ENCODE measurements at places on chromosomes 2 and 18. TPM values are rescaled to one million over a fixed set of nuclear protein-coding genes. Genes with fewer than 3 reads are reported as not detected.

The KCNJ3 gene
- 0.17 TPM for total RNA-seq

The SFT2D3 gene
- total RNA-seq: 10.1 TPM

The KANSL3 gene
- total RNA-seq: 54.1 TPM

The IL36G gene
- not detected for total RNA-seq

DNA sequence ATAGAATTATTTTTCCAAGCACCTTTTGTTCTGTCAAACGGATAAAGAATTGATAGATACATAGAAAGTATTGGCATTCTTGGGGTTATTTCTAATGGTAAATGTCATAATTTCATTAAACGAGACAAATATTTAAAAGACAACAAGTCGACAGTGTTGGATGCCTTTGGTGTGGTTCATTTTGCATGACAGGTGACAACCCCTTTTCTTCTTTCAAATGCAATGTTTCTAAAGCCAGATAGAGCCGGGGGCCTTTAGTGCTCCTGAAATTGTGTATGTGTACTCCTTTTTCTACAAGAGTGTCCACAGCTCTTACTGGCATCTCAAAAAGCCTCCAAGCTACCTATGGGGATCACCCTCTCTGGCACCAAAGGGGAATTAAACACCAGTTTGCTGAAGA is 350.8 kb upstream of the ID2 start:
- no peak overlapping the region for H3K4me3 ChIP-seq
- H3K4me1 ChIP-seq: no peaks in the 10 kb centered on the region
- DNase-seq: no peak
- H3K27ac ChIP-seq: no peak overlapping the region
- no peaks in the 10 kb centered on the region for H3K36me3 ChIP-seq

GRCh38 chr18:62935994-62936393 is 220.7 kb downstream of the PHLPP1 start:
- no peak for DNase-seq
- no peak overlapping the region for H3K4me3 ChIP-seq
- H3K27ac ChIP-seq: no peak overlapping the region
- peaks cover 18% of the 10 kb centered on the region for H3K4me1 ChIP-seq

GRCh38 chr2:145256551-145256950 is 736.6 kb upstream of the ZEB2 start:
- no peak overlapping the region for H3K4me3 ChIP-seq
- no peaks in the 10 kb centered on the region for H3K27me3 ChIP-seq
- no peaks in the 10 kb centered on the region for H3K36me3 ChIP-seq
- H3K27ac ChIP-seq: no peak overlapping the region
- H3K4me1 ChIP-seq: no peaks in the 10 kb centered on the region
- no peak for DNase-seq

GRCh38 chr18:79615091-79615490 is 64.5 kb upstream of the CTDP1 start:
- H3K27ac ChIP-seq: no peak overlapping the region
- H3K36me3 ChIP-seq: no peaks in the 10 kb centered on the region
- H3K27me3 ChIP-seq: peaks cover 5% of the 10 kb centered on the region

DNA sequence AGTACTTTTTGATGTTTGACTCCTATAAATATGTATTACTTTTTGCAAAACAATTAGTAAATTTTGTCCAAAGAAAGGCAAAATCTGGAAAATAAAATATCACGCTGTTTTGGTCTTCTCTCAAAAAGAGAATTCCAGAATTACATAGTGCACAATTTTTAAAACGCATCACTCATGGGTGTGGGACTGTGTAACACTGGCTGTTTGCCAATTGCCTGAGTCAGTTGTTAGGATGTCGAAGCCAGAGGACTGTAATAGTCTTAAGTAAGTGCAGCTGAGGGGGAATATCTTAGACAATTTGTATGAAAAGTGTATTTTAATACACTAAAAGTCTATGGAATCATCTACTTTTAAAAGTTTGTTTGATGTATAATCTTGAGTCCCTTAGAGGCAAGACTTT is 24.1 kb upstream of the EPHA4 start:
- no peak for DNase-seq
- no peaks in the 10 kb centered on the region for H3K4me1 ChIP-seq
- no peak overlapping the region for H3K27ac ChIP-seq
- no peaks in the 10 kb centered on the region for H3K27me3 ChIP-seq

- H3K4me3 ChIP-seq: peak overlapping the region; percentile 42
- no peaks in the 10 kb centered on the region for H3K36me3 ChIP-seq
- H3K4me1 ChIP-seq: no peaks in the 10 kb centered on the region
- no peak for DNase-seq
Measured at GRCh38 chr18:79787865-79788733, 9.6 kb upstream of the KCNG2 start.

DNA sequence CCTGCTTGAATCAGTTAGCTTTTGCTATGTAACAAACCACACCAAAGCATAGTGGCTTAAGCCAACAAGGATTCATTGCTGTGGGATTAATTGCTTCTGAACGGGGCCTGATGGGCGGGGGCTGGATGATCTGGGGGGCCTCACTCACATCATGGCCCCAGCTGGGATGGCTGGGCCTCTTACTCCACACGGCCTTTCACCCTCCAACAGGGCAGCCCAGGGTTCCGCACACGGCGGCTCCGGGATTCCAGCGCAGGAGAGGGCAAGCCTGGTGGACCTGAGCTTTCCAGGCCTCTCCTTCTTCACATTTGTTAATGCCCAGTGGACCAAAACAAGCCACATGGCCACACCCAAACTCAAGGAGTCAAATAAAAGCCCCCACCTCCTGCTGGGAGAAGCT is 86.3 kb upstream of the PHLPP1 start:
- no peaks in the 10 kb centered on the region for H3K36me3 ChIP-seq
- H3K4me3 ChIP-seq: no peak overlapping the region
- H3K27ac ChIP-seq: no peak overlapping the region
- DNase-seq: no peak
- H3K4me1 ChIP-seq: no peaks in the 10 kb centered on the region

GRCh38 chr2:46062637-46063412 is 234.4 kb upstream of the EPAS1 start:
- H3K36me3 ChIP-seq: no peaks in the 10 kb centered on the region
- H3K27ac ChIP-seq: no peak overlapping the region
- no peaks in the 10 kb centered on the region for H3K27me3 ChIP-seq

GRCh38 chr2:71896385-71897136 is 251.1 kb downstream of the CYP26B1 start:
- H3K27me3 ChIP-seq: no peaks in the 10 kb centered on the region
- no peaks in the 10 kb centered on the region for H3K36me3 ChIP-seq
- H3K4me1 ChIP-seq: no peaks in the 10 kb centered on the region
- H3K27ac ChIP-seq: no peak overlapping the region

- no peak for DNase-seq
- H3K36me3 ChIP-seq: no peaks in the 10 kb centered on the region
- peak overlapping the region; percentile 92 for H3K27ac ChIP-seq
- no peaks in the 10 kb centered on the region for H3K27me3 ChIP-seq
- peaks cover 45% of the 10 kb centered on the region for H3K4me1 ChIP-seq
Measured at GRCh38 chr18:9101730-9102507, 580 bp upstream of the NDUFV2 start.

GRCh38 chr18:9209279-9209678 is 72.7 kb downstream of the ANKRD12 start:
- no peak overlapping the region for H3K4me3 ChIP-seq
- peaks cover 32% of the 10 kb centered on the region for H3K4me1 ChIP-seq
- H3K36me3 ChIP-seq: no peaks in the 10 kb centered on the region
- no peak for DNase-seq

GRCh38 chr2:181786371-181787228 is 104.9 kb upstream of the ITPRID2 start:
- H3K27ac ChIP-seq: no peak overlapping the region
- DNase-seq: no peak
- H3K36me3 ChIP-seq: no peaks in the 10 kb centered on the region
- no peaks in the 10 kb centered on the region for H3K27me3 ChIP-seq

GRCh38 chr2:68714866-68715265 is 19.7 kb upstream of the ARHGAP25 start:
- H3K27me3 ChIP-seq: no peaks in the 10 kb centered on the region
- no peak overlapping the region for H3K27ac ChIP-seq
- peak; percentile 72 for DNase-seq

GRCh38 chr2:113157118-113157896 is 16.5 kb upstream of the PSD4 start:
- no peak overlapping the region for H3K4me3 ChIP-seq
- DNase-seq: peak; percentile 69
- no peaks in the 10 kb centered on the region for H3K27me3 ChIP-seq

DNA sequence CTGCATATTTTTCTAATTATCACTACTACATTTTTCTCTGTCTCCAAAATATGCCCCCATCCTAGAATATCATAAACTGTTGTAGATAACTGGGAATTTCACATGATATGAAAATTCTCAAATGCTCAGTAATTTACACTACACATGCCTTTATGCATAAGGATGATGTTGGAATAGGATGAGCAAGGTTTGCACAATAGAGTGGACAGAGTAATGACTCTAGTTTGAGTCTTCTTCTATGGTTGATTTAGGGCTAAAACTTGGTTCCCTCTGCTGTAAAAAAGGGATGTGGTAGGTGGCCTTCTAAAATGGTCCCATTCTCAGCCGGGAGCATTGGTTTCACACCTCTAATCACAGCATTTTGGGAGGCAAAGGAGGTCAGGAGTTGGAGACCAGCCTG is 129.9 kb downstream of the BCL11A start:
- no peaks in the 10 kb centered on the region for H3K36me3 ChIP-seq
- DNase-seq: no peak
- H3K27ac ChIP-seq: no peak overlapping the region
- H3K27me3 ChIP-seq: no peaks in the 10 kb centered on the region
- H3K4me3 ChIP-seq: no peak overlapping the region

GRCh38 chr2:127700527-127701192 is 637 bp upstream of the SFT2D3 start:
- H3K4me3 ChIP-seq: peak overlapping the region; percentile 37
- DNase-seq: peak; percentile 60
- H3K36me3 ChIP-seq: no peaks in the 10 kb centered on the region
- H3K4me1 ChIP-seq: peaks cover 10% of the 10 kb centered on the region
- no peaks in the 10 kb centered on the region for H3K27me3 ChIP-seq
- H3K27ac ChIP-seq: peak overlapping the region; percentile 81

- H3K27ac ChIP-seq: no peak overlapping the region
- H3K27me3 ChIP-seq: no peaks in the 10 kb centered on the region
- H3K4me3 ChIP-seq: no peak overlapping the region
- H3K4me1 ChIP-seq: peaks cover 12% of the 10 kb centered on the region
- DNase-seq: no peak
Measured at GRCh38 chr2:201223089-201224073, 37.0 kb upstream of the CASP8 start.

DNA sequence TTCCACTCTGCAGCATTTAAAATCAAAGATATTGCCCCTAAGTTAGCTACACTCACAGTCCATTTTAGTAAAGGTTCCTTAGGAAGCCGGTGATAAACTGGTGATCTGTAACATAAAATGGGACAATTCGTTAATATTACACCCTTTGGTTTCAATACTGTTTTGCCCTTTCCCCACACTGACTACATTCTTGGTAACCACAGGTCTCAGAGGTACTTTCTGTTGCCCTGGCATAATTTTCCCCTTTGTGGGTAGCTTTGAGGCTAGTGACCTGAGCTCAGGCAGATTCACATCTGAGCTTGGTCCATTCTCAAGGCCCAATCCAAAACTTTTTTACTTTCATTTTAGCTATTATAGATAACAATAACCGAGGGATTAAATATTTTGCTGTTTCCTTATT is 32.9 kb upstream of the CSRNP3 start:
- H3K4me3 ChIP-seq: no peak overlapping the region
- H3K4me1 ChIP-seq: no peaks in the 10 kb centered on the region
- no peaks in the 10 kb centered on the region for H3K36me3 ChIP-seq
- DNase-seq: no peak

Measured in adrenal gland (tissue), 19 donors.